ENCODE measurements at places on chromosomes 16 and 17.

DNA sequence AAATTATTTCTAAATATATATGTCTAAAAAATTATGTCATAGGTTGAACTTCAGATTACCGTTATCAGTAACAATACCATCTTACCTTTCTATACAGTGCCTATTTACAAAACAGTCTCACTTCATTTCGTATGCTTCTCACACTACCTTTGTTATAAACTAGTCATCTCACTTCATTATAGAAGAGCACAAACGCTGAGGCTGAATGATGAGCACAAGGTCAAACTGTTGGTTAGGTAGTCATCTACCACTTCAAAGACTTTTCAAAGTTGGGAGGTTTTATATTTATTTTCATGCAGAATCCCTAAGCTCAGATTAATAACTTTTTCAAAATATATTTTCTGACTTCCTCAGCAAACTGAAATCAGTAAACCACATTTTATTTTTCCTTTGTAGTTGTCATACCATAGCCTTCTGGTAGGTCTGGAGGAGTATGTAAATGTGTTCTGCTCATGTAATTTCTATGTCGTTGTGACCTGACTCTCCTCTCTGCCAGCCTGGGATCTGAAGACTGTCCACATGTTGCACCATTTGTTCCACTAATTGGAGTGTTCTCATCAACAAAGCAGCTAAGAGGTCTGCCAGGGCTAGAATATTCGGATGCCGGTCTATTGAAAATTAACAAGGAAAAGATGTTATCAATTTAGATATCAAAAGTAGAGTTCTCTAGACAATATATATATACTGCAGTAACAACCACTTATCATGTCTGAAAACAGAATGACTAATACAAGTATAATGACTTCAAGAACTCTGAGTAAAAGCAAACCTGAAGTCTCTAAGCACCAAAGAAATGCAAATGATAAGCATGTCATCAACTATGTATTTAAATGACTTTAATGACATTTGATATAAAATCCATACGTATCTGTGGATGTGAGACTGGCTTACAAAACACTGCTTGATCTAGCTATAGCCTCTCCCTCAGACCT is 73.9 kb downstream of the CEP95 start:
- no peak for DNase-seq

DNA sequence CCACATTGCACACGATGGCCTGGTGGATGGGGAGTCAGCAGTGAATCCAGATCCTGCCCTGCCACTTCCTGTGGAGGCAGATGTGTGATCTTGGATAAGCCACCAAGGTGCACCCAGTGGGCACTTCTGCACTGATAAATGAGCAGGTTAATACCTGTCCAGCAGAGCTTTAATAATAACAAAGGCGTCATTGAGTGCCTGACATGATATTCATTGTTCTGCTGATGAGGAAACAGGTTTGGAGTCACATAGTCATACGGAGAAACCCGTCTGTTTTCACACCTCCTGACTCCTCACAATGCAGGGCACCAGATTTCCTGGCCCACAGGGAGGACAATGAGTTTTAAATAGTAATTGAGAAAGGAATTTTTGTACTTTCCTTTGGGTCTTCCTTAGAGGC is 324.6 kb upstream of the CDH5 start:
- DNase-seq, result no peak

- DNase-seq, result no peak
These were observed 23.0 kb downstream of the SMTNL2 start for GRCh38 chr17:4607261-4607741.

DNA sequence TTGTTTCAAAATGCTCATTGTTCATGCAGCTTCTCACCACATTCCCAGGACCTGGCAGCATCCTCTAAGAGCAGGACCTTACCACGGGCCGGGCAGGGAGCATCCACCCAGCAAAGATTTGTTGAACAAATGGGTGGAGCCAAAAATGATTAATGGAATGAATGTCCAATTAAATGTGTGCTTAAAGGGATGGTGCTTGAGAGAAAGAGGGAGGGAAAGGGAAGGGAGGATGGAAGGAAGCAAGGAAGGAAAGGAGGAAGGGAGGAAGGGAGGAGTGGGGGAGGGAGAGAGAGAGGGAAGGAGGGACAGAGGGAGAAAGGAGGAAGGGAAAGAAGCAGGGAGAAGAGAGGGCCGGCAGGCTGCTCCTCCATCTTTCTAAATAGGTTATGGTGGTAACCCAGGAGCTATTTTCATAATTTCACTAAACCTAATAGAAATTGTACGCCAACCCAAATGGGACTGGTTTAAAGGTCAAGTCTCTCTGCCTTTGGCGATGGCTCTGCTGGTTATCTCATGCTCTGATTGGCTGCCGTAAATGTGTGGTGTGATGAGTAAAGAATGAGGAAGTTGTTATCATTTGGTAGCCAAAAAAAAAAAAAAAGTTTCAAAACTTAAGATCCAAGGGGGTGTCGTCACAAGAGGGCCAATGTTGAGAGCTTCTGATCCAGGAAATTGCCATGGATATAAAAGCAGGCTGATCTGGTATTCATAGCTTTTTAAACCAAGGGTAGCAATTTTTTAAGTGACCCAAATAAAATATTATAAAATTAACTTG is 126.7 kb upstream of the FOXF1 start:
- DNase-seq, result no peak

- DNase-seq, result no peak
These were observed 7.5 kb upstream of the KREMEN2 start for GRCh38 chr16:2956579-2956956.

GRCh38 chr17:71024172-71024571 is 854.8 kb downstream of the KCNJ2 start:
- DNase-seq, result no peak

All from activated naive CD8-positive, alpha-beta T cell treated with anti-CD3 and anti-CD28 coated beads, Interleukin-2, amount 50 U/mL, for 16 hours (primary cell).